ENCODE measurements at places on chromosomes 3 and 15.

GRCh38 chr3:187743195-187744141 lies 1.8 kb downstream of the BCL6 start:
- DNase-seq: peak; percentile 46

DNA sequence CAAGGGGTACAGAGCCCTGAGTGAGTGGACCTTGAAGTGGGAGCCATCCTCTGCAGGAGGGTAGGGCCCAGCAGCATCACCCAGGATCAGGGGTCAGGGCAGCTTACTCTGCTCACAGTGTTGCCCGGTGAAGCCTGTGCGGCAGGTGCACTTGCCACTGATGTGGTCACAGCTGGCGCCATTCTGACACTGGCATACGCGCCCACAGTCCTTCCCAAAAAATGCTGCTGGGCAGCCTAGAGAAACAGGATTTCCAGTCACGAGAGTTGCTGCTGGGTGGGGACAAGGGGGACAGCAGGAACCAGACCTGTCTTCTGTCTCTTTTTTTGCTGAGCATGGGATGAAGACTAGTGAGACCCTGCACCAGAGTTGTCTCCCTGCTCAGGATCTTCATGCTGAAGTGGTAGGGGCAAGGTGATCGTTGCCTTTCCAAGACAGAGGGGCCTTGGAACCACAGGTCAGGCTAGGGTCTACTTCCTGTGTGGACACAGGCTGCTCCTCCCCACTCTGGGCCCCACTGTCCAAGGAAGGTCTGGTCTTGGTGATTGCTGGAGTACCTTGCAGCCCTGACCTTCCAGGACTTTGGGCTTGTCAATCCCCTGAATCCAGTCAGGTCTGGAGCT lies 46.9 kb downstream of the RAB11A start:
- no peak for DNase-seq

DNA sequence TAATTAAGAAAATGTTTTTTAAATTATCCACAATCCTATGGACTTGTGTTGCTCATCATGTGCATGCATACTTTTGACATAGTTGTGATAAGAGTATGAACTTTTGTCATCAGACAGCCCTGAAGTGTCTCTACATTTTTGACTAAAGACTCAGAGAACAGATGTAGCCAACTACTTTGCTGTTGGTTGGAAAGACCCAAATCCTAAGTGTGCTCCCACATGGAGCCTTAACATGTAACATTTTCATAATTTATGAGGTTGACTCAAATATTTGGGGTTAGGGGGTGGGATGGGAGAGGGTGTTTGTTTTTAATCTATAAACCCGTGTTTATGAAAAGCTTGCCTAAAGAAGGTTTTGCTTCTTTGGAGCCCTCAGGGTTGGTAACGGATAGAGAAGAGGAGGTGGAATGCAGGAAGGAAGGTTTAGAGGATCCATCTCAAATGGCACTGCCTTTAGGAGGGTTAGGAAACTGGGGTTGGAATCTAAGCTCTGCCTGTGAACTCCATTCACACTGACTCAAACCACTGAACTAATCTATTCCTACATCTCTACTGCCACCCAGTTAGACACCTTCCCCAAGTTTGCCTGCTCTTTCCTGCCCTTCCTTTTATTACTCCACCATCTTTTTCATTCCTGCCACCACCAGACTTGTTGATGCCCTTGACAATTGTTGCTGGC lies 3.7 kb downstream of the BOC start:
- peak; percentile 73 for DNase-seq

DNA sequence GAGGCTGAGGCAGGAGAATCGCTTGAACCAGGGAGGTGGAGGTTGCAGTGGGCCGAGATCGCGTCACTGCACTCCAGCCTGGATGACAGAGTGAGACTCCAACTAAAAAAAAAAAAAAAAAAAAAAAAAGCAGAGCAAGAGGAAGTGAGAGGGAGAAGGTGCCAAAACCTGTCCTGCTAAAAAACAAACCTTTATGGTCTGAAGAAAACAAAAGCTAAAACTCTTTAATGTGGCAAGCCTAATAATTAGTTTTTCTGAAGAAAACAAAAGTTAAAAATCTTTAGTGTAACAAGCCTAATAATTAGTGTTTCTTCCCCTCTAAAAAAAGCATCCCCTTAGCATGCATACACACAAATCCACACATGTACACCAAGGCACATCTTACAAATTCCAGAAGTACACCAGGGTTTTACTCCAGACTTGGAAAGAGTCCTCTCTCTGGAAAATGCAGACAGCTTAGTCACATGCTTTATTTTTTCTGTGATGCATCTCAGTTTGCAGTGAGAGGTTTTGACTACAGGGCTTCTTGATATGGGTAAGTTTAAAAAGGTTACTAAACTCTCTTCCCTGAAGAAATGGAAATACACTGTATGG lies 65.9 kb downstream of the HACD2 start:
- peak; percentile 21 for DNase-seq

GRCh38 chr3:50533316-50533715 lies 29.9 kb upstream of the CACNA2D2 start:
- no peak for DNase-seq

GRCh38 chr3:70996082-70996481 lies 587.4 kb downstream of the FOXP1 start:
- no peak for DNase-seq

GRCh38 chr3:127056281-127056680 lies 73.4 kb downstream of the PLXNA1 start:
- no peak for DNase-seq
